ENCODE measurements at places on chromosomes 7 and 10. TPM values are rescaled to one million over a fixed set of nuclear protein-coding genes. Genes with fewer than 3 reads are reported as not detected.

The AMZ1 gene
- 2.4 TPM for total RNA-seq

The CYP26A1 gene
- 0.72 TPM for total RNA-seq

The GNG11 gene
- total RNA-seq = 35.6 TPM

The SUN3 gene
- total RNA-seq = not detected

The NPTX2 gene
- 14.7 TPM for total RNA-seq

The ADCY1 gene
- 4.6 TPM for total RNA-seq

The SERPINE1 gene
- 152 TPM for total RNA-seq

The CLCN1 gene
- not detected for total RNA-seq

The PCLO gene
- 6.7 TPM for total RNA-seq
